ENCODE measurements at places on chromosomes 7 and 10. TPM values are rescaled to one million over a fixed set of nuclear protein-coding genes. Genes with fewer than 3 reads are reported as not detected.
A peak's percentile ranks its signal among the peaks of the same experiment; 100 is the strongest.

DNA sequence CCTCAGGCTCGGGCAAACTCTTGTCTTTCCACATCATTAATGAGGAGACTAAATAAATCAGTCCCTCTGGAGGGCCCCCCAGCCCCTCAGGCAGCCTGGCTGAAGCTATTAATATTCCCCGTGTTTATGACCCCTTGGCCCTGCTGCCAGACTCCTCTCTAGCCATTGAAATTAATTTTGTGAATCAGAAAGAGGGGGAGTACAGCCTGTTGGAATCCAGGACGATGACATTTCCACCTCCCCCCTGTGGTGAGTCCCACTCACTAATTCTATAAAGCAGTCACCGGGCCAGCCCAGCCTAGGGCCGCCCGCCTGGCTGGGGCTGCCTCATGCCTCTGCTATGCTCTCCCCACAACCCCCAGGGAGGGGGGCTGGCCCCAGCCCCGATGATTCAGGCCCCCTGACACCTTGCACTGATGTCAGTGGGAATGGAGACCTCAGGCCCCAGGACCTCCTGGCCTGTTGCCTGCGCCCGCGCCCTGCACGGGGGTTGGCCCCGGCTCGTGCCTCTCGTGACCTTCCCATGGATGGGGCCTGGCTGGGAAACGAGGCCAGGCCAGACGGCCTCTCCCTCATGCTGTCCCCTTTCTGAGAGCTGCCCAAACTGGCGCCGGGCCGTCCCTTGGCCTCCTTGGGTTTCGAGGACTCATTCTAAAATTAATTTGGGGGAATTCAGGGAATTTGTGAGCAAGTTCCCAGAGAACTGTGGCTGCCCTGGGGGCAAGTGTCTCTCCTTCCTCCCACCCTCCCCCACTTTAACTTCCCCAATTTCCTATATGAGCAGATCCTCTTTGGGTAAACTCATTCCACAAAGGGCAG lies 34.0 kb downstream of the TMEM270 start:
- peak overlapping the region; percentile 50 for H3K27ac ChIP-seq
- H3K4me1 ChIP-seq: peaks cover 13% of the 10 kb centered on the region
- H3K36me3 ChIP-seq: no peaks in the 10 kb centered on the region
- DNase-seq: peak; percentile 47
- no peaks in the 10 kb centered on the region for H3K27me3 ChIP-seq

DNA sequence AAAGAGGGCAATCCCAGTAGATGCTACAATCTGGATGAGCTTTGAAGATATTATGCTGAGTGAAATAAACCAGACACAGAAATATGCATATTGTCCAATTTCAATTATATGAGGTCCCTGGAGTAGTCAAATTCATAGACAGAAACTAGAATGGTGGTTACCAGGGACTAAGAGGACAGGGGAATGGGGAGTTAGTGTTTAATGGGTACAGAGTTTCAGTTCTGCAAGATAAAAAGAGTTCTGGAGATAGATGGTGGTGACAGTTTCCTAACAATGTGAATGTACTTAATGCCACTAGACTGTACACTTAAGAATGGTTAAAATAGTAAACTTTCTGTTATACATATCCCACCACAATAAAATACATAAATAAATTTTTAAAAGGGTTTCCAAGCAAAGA lies 236.6 kb downstream of the ELMO1 start:
- no peaks in the 10 kb centered on the region for H3K27me3 ChIP-seq
- DNase-seq: no peak
- H3K4me3 ChIP-seq: no peak overlapping the region
- no peaks in the 10 kb centered on the region for H3K36me3 ChIP-seq
- peaks cover 16% of the 10 kb centered on the region for H3K4me1 ChIP-seq

GRCh38 chr10:99337901-99338300 lies 8.7 kb downstream of the CNNM1 start:
- no peak for DNase-seq
- H3K4me1 ChIP-seq: no peaks in the 10 kb centered on the region
- H3K4me3 ChIP-seq: no peak overlapping the region
- no peak overlapping the region for H3K27ac ChIP-seq
- H3K36me3 ChIP-seq: no peaks in the 10 kb centered on the region

- no peaks in the 10 kb centered on the region for H3K4me1 ChIP-seq
- no peak overlapping the region for H3K27ac ChIP-seq
- no peaks in the 10 kb centered on the region for H3K27me3 ChIP-seq
- no peak overlapping the region for H3K4me3 ChIP-seq
Observed at GRCh38 chr10:58017719-58018367, 249.9 kb downstream of the IPMK start.

DNA sequence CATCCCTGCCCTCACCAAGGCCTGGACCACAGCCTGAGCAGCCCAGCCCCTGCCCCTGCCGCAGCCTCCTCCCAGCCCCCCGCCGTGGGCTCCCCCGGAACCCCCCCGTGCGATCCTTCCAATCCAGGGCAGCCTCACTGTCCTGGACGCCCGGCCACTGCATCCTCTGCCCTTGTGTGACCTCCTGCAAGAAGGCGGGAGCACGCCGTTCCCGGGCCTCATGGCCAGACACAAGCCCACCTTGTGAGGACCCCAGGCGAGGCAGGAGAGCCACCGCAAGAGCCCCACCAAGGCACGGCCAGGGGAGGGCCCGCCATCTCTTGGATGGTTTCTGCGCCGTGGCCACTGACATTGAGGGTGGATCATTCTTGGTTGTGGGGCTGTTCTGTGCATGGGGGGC lies 7.8 kb upstream of the LFNG start:
- peaks cover 26% of the 10 kb centered on the region for H3K4me1 ChIP-seq
- DNase-seq: no peak
- no peaks in the 10 kb centered on the region for H3K27me3 ChIP-seq
- no peak overlapping the region for H3K4me3 ChIP-seq
- H3K27ac ChIP-seq: peak overlapping the region; percentile 64
- H3K36me3 ChIP-seq: no peaks in the 10 kb centered on the region

BICC1 gene
- total RNA-seq: 5.1 TPM

ZNF365 gene
- total RNA-seq: not detected
